ENCODE measurements at places on chromosomes 7 and 10.

DNA sequence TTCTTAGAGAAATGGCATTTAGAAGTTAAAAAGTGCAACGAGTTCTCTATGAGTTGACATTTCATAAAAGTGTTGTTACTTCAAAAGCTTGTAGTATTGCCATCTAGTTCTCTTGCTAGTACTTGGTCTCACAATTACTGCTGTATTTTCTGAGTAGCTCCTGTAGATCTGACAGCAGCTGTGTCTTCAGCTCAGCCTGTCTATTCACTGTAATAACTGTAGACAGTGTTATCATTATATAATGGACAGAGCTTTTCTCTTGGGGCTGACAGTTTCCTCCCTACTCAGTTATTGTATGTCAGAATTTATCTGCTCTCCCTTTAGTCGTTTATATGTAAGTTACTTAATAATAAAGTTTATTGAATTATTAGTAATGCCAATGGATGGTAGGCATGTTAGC lies 388.7 kb upstream of the VSTM2A start:
- no peak for DNase-seq

DNA sequence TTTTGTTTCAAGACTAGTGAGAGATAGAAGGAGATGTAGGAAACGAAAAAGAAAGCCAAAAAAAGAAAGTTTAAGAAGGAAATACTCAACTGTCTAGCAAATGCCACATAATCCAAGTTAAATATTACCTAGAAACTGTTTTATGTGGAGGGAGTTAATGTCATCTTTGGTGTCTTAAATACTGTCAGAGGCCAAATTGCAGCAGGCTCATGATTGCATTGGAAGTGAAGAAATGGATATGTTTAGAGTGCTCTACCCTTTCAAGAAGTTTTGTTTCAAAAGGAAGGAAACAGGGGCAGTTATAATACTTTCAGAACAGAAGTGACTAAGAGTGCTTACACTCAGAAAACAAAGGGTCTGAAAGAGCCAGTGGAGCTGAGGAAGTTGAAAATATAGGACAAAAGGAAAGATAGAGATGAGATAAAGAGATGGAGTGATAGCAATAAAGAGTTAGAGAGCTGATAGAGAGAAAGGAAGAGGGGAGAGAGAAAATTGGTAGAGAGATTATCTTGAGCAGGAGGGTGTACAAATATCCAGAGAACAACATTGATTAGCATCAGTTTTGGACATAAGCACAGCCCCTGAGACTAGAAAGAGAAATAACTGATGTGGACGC lies 28.0 kb upstream of the GNAI1 start:
- DNase-seq: no peak

- DNase-seq: no peak
Observed at GRCh38 chr7:112743811-112744210, 46.4 kb downstream of the TMEM168 start.

DNA sequence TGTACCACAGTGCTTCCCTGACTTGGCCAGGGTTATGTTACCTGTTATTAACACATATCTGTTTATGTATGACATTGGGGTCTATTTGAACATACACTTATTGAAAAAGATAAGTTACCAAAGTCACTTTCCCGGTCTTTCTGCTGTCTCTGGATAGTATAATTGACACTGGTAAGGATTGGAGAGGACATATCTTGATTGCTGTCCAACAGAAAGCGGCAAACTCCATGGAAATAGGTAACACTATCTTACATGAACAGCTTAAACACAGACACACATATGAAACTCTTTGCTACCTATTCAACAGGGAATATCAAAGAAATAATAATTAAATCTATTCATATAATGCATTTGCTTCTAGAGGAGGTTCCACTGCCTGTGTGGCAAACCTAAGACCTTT lies 282.5 kb upstream of the AOAH start:
- no peak for DNase-seq

DNA sequence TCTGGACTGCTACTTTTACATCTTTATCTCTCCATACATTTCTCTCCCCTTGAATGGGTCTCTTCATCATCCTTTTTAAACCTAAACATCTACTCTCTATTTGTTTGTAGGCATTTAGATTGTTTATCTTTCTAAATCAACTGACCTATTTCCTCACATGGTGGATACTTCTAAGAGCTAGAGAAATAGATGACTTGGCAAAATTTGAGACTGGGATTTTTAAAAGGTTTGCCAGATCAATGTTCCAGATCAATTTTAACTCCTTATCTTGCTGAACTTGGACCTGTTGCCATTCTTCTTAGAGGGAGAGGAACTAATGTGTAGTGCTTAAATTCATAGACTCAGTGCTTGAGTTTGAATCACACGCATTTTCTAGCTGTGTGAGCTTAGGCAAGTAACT lies 144.2 kb upstream of the STEAP4 start:
- DNase-seq: no peak

- no peak for DNase-seq
Observed at GRCh38 chr10:120963594-120964220, 112.5 kb downstream of the WDR11 start.

GRCh38 chr7:7122701-7123281 lies 59.6 kb upstream of the C1GALT1 start:
- DNase-seq: no peak

DNA sequence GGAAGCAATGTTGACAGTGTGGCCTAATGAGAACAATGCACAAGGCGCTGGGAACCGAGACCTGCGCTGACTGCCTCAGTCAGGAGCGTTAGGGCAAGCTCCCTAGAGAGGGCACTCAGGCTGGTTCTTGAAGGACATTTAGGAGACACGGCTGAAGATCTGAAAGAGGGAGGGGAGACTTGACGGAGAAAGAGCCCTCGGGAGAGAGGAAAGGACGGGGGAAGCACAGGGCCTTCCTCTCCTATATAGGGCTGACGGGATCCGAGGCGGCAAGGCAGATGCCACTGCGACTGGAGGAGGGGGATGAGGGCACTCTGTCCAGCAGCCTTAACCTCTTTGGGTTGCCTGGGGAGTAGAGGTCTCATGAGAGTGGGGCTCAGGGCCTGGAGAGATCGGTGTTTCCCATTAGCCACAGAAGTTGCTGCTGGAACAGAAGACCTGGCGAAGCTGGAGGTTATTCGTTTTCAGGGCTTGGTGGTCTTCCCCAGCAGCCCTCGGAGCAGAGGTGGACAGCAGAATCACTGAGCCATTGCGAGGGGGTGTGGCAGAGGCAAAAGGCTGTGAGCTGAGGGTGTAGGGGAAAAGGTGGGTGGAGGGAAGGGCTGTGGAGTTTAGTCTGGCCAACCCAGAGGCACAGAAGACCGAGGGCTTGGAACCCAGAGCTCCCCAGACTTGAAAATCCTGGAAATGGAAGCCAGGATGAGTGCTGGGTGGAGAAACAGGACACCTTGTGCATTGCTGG lies 36.0 kb downstream of the CLEC2L start:
- DNase-seq: no peak

GRCh38 chr10:81730891-81731290 lies 144.1 kb upstream of the NRG3 start:
- DNase-seq: no peak

DNA sequence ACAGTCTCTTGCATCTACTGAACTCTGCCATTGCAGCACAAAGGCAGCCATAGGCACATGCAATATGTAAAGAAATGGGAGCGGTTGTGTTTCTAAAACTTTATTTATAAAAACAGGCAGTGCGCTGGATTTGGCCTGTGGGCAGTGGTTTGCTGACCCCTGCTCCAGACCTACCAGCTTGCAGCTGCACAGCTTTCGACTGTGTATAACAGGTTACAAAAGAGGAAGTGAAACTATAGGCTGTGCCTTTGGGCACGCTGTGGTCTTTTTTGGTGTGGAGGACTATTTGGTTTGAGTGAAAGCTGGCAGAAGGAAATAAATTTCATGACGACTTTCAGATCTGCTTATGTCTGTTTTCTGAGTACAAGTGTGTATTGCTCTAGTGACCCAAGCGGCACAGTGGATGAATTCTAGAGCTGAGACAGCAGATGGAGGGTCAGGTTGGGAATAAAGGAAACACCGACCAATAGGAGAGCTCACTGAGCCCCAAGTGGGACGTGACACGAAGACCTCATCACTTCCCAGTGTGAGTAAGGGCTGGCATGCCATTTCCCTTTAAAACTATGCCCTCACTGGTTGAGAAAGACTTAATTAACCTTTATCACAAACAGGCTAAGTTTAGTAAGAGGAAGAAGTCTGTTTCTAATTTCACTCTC lies 152.7 kb downstream of the ANK3 start:
- peak; percentile 5 for DNase-seq

DNA sequence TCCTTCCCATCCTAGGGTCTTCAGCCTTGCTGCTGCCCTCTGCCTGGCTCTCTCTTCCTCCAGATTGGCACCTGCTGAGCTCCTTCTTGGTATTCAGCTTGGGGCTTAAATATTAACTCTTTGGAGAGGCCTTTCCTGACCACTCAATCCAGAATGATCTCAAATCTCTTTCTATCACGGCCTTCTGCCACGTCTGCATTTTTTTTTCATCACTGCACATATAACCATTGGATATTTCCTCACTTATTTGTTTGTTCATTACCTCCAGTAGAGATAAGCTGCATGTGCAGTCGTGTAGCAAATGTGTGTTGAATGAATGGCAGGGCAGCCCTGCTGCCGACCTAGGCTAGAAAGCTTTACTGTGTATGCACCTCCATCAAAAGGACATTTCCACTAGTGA lies 51.6 kb upstream of the MPP7 start:
- DNase-seq: no peak

DNA sequence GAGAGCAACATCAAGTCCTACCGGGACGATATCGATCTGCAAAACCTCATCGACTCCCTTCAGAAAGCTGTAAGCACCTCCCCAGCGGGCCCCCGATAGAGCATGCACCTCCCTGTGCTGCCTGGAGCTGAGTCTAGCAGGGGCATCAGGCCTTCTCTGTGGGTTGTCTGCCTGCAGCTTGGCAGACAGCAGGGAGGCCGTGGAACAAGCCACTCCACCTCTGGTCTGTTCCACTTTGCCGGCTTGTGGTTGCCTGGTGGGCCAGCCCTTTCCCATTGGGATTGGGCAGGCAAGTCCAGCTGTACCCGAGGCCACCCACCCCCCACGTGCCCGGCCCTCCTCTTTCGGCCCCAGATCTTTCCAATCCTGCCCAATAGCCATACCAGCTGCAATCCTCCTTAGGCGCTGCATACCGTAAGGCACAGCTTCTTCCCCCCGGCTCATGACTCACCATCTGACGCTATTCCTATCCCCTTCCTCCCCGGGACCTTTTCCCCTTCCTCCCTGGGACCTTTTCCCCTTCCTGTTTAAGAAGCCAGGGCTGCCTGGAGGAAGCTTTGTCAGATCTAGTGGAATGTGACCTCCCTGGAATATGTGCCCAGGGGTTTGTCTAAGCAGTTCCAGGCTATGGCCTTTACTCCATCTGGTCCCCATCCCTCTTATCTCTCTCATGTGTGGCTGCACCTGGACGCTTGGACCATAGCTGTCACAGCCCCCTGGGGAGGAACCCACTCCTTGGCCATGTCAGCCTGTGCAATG lies 28.1 kb upstream of the SH2D4B start:
- DNase-seq: no peak

- DNase-seq: no peak
Observed at GRCh38 chr10:29324220-29324841, 35.5 kb downstream of the LYZL1 start.

GRCh38 chr10:43648095-43648397 lies 635 bp downstream of the ZNF32 start:
- no peak for DNase-seq

DNA sequence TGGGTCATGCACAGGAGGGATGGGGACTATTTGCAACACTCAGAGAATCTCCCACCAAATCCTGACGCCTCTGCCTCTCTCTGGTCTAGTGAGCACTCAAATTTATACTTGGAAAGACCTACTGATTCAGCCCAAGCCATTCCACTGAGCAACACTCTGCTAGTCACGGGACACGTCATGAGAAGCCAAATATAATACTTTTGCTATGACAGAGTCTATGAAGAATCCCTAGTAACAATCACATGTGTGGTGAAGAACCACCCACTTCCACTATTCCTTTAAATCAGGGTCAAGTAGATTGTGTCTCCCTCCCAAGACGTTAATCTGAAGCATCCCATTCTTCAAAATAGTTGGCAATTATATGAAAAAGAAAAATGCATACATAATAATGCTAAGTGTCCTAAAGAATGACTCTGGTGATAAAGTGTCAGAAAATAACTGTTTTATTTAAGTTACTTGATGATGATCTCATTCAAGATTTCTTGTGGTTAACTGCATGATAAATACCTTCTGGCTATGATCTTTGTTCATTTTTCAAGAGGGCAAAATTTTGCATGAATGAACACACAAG lies 28.5 kb downstream of the CHCHD3 start:
- DNase-seq: no peak

DNA sequence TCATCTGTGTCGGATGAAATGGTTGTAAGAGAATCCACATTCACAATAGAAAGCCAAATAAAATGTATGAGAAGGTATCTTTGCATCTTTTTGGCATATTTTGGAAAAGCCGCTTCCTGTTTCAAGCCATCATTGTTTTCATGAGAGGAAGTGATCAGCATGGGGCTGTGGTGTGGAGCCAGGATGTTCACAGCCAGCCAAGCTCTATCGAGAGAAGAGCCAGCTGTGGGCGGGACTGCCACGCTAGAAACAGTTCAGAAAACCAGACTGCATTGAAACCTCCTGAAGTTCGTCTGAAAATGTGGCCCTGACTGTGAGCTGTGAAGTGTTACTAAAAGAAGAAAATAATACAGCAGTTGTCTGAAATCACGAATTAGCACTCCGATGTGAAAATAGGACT lies 21.2 kb upstream of the NPS start:
- DNase-seq: no peak

- no peak for DNase-seq
Observed at GRCh38 chr10:127548022-127548421, 1.1 kb upstream of the NPS start.

- no peak for DNase-seq
Observed at GRCh38 chr7:15131661-15132060, 229.1 kb upstream of the DGKB start.

DNA sequence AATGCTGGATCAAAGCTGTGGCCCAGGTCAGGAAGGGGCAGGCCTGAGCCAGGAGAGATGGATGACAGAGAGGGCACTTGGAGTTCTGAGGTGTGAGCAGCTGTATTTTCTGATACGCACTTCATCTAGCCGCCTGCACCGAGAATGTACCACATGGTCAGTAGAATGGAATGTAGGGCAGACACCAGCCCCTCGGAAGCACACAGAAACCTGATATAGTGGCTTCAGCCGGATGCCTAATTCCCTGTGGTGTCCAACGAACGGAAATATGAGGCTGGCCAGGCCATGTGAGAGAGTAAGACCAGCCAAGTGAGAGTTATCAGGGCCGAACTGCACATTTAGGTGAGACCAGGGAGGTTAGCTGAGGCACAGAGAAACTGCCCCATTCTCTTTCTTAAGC lies 46.7 kb upstream of the PLCE1 start:
- DNase-seq: no peak

Measured in esophagus squamous epithelium (tissue), 5 donors.